ENCODE measurements at places on chromosomes 7 and 10.

GRCh38 chr7:84701524-84702306 lies 485.1 kb downstream of the SEMA3D start:
- DNase-seq: no peak

GRCh38 chr10:127100983-127101615 lies 95.3 kb downstream of the INSYN2A start:
- DNase-seq: no peak

DNA sequence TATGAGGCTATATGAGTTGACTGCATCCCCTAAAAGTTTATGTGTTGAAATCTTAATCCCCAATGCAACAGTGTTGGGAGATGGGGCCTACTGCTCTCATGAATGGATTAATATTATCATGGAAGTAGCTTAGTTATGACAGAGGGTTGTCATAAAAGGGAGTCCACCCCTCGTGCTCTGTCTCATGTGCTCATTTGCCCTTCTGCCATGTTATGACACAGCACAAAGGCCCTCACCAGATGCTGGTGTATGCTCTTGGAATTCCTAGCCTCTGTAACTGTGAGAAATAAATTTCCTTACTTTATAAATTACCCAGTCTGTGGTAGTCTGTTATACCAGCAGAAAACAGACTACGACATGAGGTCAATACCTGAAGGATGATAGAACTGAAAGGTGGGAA lies 17.6 kb upstream of the PANK1 start:
- no peak for DNase-seq

DNA sequence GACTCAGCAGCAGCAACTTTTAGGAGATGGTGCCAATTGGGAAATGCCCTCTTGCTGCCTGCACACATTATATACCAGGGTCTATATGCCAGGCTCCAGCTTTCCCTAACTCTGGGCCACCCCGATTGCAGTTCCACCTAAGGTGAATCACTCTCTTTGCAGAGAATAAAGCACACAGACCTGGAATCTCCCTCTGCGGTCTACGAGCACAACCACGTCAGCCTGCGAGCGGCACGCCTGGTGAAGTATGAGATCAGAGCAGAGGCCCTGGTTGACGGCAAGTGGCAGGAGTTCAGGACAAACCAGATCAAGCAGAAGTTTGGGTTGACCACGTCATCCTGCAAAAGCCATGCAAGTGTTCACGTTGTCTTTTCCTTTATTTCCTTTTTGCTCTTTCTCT lies 38.2 kb upstream of the PLEKHA1 start:
- no peak for DNase-seq

DNA sequence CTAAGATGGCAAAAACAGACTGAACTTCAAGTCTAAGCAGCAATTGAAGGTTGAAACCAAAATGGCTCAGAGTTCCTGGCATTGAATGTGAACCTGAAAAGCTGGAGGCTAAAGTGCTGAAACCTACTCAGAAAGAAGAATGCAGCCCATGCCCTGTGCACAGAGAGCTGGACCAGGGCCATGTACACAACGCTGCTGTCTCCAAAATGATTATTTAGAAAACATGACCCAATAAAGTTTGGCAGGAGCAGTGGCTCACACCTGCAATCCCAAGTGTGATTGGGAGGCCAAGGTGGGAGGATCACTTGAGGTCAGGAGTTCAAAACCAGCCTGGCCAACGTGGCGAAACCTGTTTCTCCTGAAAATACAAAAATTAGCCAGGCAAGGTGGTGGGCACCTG lies 158.9 kb downstream of the AKR1D1 start:
- no peak for DNase-seq

DNA sequence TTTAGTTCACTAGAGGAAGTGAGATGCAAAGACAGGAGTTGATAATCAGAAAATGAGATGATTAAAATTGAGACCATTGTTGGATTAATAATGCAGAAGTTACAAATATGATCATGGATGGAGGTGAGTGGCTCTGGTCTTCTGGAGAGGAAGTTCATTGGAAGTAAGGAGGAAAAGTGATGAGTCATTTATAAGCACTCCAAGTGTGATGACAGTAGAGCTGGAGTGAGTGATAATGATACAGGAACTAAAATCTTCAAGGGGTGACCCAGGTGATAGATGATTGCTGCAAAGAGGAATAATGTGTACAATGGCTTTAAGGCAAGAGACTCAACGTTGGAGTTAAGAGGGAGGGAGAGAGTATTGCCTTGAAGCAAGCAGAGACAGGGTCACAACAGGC lies 20.7 kb downstream of the ZNF32 start:
- no peak for DNase-seq

DNA sequence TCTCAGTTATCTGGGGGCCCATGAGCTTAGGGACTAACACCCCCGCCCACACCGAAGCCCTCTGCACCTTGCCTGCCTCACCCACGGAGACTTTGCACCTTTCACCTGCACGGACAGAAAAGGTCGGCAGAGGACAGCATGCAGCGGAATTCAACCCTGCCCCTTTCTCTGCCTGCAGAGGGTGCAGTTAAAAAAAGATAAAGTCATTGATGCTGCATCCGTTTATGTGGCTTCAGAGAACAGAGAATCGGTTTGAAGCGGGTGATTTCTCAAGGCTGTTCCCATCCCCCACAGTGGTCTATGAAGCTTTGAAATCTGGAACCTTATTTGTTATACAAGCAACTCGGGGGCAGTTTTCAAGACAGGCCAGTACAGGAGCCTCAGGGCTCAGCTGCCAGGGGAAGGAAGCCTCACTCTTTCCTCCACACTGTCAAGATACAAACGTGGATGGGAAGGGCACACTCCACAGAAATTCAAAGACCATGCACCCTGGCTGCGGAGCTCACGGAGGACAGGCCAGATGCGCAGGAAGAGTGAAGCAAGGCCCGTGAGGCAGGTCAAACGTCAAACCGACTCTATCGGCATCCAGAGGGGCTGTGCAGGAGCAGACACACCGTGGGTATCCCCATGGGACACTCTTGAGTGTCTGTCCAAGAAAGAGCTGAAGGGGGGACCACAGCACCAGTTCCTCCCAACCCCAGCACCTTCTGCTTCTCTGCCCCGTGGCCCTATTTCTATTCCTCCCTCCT lies 66.3 kb downstream of the INSIG1 start:
- no peak for DNase-seq

- no peak for DNase-seq
These were observed 14.8 kb downstream of the WDR86 start for GRCh38 chr7:151395036-151395367.

DNA sequence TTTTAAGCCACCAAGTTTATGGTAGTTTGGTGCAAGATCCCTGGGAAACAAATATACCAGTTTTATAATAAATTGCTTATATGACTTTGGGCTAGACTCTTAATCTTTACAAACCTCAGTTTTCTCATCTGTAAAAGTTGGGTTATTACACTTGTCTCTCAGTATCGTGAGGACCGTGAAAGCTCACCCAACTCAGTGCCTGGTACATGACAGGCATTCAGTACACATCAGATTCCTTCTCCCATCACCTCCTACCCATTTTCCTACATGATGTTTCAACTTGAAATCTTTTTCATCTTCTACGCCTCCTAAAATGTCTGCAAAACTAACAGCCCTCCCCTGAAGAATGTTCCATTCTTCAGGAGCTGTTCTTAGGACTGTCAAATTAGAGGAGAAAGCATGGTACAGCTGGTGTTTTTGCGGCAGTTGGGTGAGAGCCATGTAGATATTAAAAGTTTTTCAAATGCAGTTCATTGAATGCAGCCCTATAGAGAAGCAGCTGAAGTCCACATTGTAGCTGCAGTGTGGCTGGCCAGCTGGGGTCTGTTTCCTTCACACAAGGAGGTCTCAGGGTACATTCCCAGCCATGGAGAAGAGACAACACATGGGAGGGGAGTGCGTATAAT lies 812.8 kb downstream of the LRMDA start:
- DNase-seq: no peak

- no peak for DNase-seq
These were observed 17.7 kb upstream of the ZMIZ1 start for GRCh38 chr10:79050896-79051555.

DNA sequence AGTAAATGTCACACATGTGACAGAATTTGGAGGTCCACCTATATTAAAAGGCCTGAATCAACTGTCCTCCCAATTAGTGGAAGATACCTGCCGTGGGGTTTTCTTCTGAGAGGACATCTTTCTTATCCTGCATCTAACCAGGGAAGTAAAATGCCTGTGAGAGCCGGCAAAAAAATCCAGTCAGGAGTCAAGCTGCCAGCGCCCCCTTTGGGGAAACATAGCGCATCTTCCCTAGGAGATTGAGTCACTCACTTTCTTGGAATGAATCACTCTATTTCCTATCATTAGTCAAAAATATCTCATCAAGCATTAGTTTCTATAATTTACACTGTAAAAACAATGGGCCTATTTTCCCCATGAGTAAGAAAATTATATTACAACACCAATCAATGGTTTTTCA lies 66.4 kb upstream of the ANK3 start:
- no peak for DNase-seq
